ENCODE measurements at places on chromosomes 1 and 21.

DNA sequence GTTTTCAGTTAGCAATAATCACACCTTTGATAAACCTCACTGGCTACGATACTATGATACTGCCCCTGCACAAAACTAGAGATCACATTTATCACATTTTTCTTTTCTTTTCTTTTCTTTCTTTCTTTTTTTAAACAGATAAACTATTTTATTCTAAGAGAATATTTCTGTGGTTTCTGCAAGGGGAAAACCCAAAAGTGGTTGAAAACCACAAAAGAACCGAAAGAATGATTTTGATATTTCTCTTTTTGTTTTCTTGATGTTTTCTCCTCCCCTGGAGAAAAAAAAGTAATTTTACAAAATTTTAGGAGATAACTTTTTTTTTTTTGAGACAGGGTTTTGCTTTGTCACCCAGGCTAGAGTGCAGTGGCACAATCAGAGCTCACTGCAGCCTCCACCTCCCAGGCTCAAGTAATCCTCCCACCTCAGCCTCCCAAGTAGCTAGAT is 18.4 kb upstream of the FRRS1 start:
- no peak for DNase-seq

DNA sequence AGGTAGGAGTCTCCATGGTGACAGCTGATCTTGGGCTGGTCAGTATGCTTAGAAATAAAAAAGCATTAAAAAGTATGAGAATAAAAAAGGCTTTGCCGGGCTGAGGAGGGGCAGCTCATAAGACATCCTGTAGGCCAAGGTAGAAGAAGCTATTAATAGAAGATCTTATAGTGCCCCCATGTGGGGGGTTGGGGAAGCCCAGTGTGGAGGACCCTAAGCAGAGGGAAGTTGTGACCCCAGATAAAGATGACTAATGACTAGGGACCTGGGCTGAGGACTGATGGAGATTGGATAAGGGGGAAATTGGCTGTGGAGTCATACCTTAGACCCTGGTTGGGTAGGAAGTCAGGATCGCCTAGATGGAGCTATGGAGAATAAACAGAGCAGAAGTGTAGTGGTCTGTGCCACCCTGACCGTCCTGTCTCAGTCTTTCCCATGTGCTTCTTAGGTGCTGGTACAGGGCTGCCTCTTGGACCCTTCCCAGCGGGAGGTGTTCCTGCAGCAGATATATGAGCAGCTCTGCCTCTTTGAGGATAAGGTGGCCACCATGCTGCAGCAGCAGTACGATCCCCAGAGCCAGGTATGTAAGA is 25.0 kb downstream of the SZT2 start:
- DNase-seq, result no peak

GRCh38 chr1:9275567-9276034 is 17.1 kb upstream of the SPSB1 start:
- DNase-seq, result no peak

DNA sequence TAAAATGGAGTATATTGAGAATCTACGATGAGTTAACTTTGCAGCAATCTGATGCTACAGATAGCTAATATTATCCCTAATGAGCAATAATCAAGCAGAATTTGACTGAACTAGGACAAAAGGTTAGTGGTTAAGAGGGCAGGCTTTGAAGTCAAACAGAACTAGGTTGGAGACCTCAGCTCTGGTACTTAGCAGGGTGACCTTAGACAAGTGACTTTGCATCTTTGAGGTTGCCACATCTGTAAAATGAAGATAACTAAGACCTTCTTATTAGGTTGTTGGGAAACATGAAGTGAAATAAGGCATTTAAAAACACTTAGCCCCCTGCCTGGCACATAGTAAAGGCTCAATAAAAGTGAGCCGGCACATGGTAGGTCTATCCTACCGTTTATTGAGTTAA is 4.3 kb upstream of the FUCA1 start:
- no peak for DNase-seq

- DNase-seq, result no peak
Observed at GRCh38 chr21:15141261-15141970, 76.6 kb upstream of the NRIP1 start.

- no peak for DNase-seq
Observed at GRCh38 chr1:245837718-245838117, 669.4 kb downstream of the SMYD3 start.

DNA sequence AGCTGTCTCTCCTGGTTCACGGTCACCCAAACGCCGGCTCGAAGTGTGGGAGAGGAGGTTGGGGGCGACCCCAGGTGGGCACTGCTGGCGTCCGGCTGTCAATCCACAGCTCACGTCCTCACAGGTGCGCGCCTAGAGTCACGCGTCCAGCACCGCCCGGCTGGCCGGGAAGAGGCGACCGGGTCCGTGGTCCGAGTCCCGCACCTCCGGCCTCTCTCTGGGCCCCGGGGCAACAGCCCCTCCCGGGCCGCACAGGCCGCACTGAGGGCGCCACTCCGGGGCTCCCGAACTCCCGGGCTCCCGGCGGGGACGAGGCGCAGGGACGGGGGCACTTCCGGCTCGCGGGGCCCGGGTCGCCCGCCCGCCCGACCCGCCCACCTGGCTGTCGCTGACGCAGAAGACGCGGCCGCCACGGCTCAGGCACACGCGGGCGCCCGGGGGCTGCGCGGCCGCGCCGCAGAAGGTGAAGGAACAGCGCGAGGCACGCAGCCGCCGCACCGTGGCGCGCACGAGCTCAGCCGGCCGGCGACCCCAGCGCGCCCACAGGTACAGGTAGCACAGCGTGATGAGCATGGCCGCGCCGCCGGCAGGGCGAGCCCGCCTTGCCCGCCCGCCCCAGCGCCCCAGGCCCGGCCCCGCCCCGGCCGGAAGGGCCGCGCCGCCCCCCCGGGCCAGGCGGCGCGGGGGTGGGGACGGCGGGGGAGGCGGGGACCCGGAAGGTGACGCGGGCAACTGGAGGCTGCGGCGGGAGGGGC is at the start of gene HLCS:
TSS of gene HLCS (minus strand) at position 604 of the 755 bp plus-strand sequence. CDS start at position 573, 31 bp downstream.
- DNase-seq, result no peak

- DNase-seq, result no peak
Observed at GRCh38 chr1:47562147-47562546, 124.3 kb downstream of the FOXD2 start.

- no peak for DNase-seq
Observed at GRCh38 chr1:154141240-154141639, 13.6 kb downstream of the NUP210L start.

DNA sequence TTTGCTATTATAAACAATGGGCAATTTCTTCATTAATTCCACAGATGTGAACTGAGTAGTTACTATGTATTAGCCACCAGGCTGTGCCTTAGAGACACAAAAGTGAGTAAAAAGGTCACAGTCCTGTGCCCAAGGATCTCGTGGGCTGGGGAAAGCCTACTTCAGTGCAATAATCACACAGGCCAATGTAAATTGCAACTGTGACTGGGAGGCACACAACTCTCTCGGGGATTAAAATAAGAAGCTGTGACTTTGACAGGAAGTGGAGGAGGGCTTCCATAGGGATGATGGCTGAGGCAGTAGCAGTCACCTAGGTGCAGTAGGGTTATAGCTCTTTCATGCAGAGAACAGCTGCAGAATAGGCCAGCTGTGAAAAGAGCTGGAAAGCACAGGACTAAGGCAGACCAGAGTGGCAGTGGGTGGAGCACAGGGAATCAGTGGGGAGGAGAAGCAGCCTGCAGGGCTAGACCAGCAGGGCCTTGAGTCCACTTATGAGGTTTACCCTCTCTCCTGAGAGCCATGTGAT is 121.9 kb downstream of the MAB21L3 start:
- DNase-seq, result no peak

GRCh38 chr1:23184212-23184934 is 15.7 kb upstream of the LUZP1 start:
- DNase-seq, result no peak

- DNase-seq, result no peak
Observed at GRCh38 chr1:65079941-65080340, 68.1 kb upstream of the AK4 start.

Data from AG09319 (cell line).